ENCODE measurements at places on chromosomes 1 and 21.
A peak's percentile ranks its signal among the peaks of the same experiment; 100 is the strongest.

GRCh38 chr1:206925106-206925736 is 3.5 kb upstream of the FCMR start:
- no peak for DNase-seq

GRCh38 chr21:16285605-16286126 is 555.9 kb downstream of the USP25 start:
- no peak for DNase-seq

- DNase-seq, result no peak
These were observed 969.9 kb downstream of the TTLL7 start for GRCh38 chr1:83029050-83029449.

- DNase-seq, result no peak
These were observed 180.6 kb downstream of the COL24A1 start for GRCh38 chr1:85975912-85976371.

DNA sequence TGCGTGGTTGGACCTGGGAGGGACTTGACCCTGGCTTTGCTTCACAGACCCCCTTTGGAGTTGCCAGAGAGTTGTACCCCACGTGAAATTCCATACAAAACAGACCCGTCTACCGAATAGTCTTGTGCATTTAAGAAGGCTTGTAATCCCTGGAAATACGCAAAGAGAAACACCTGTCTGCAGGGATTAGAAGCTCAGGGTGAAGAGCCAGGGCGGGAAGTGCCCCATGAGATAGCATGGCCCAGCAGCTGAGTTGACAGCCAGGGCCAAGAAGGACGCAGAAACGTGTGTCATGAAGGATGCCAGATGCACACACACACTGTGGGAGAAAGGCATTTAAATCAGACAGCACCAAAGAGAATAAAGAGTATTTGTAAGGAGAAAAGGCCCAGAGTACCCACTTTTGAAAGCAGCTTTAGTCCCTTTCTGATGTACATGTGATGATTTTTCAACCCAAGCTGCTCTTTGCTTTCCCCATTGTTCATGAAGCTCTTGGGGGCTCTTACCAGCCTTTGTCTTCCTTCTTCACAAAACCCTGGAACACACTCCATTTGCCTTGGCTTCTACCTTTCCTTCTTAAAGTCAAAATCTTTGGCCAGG is 46.6 kb downstream of the PCP4 start:
- DNase-seq, result peak; percentile 78

GRCh38 chr1:155186067-155186793 is 12.6 kb downstream of the TRIM46 start:
- DNase-seq, result no peak

DNA sequence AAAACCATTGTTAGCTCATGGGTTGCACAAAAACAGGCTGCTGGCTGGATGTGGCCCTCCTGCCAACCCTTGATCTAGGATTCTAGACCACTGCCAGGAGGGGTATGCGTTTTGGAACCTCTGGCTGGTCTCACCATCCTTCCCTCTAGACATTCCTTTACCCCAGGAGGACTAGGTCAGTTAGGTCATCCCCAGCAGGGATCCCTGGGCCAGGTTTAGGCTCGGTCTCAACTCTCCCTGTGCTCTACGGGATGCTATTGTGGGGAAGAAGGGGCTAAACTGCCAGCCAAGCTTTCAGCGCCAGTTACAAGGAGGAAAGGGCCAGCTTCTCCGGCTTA is 22.7 kb downstream of the SLC2A1 start:
- DNase-seq, result no peak

DNA sequence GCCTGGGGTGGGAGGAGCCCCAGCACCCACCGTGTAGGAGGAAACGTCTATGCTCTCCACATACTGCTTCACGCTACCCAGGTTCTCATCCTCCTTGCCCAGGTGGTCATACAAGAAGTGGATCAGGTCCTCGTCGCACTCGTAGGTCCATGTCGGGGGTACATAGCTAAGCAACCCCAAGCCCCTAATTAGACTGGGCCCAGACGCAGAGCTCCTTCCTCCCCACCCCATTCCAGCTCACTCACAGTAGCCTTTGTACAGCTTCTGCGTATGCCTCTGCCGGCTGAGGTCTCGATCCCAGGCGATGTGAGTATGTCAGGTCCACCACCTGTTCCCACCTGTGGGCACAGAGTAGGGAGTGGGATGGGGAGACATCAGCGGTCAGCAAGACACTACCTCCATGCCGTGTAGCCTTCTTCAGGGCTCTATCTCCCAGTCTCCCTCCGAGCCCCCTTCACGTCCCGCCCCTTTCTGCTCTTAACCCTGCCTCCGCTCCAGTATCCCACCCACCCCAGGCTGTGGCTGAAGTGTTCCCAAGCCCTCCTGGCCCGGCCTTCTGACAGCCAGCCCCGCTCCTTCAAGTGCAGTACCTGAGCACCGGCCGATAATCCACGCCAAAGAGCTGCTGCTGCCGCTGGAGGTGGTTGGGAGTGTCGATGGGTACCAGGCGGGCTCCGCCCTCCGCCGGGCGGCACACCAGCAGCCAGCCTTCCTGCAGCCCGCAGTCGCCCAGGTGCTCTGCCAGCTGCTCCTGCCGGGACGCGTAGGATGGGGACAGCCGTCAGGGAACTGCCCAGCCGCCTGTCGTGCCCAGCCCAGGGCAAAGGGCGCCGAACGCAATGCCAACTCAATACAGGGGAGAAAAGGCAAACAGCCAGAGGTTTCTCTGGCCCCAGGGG is 919 bp downstream of the HECTD3 start:
- peak; percentile 27 for DNase-seq

DNA sequence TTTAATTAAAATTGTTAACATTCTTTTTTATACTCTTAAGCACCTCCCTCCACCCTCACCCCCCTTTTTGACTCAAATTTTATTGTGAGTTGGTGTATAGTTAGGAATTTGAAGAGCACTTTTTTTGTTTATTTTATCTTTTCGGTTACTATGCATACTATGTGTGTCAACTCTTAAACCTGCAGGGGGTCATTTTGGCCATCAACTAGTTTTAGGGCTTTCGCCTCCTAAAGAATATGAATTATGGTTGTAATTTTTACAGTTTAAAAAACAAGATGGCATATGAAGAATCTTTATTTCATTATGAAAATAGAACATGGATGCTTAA is 9.7 kb downstream of the BACH1 start:
- DNase-seq, result no peak

DNA sequence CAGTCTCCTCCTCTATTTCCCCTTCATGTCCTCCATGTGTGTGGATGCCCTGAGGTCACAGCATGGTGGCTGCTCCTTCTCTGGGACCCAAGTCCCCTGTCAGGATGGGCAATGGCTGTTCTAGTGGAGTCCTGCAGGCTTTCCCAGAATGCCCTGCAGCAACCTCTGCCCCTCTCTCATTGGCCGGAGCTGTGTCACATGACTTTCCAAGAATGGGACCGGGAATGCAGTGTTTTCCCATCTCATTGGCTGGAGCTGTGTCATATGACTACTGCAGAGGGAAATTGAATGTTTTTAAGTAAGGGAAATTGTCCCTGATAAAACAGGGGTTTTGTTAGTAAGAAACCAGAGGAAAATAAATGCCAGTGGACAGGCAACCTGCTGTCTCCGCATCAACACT is 365.9 kb downstream of the PTPRU start:
- DNase-seq, result no peak

DNA sequence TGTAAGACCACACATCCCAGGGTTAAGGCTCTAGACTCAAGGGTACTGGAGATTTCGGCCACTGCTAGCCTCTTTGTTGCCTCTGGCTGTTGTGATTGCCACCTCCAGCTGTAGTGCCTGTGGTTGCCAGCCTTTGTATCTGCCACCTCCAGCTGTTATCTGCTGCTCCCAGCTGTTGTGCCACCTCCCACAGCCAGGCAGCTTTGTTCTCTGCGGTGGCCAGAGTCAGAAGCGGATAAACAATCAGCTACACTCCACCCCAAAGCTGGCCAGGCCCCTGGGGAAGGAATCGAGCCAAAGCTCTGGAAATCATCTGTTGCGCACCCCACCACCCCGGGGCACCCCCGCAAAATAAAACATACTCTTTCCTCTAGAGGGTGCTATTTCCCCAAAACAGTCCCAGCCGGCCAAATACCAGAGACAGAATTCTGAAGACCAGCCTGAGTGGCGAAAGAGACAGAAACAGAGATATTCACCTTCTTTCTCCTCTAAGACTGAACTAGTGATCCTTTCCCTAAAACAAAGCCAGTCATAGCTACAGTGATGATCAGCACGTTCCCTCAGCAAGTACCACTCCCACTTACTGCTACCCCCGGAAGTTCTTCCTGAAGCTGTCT is 14.8 kb upstream of the PIGM start:
- DNase-seq, result peak; percentile 97

GRCh38 chr1:203103216-203103615 is 17.4 kb upstream of the MYOG start:
- DNase-seq, result no peak

DNA sequence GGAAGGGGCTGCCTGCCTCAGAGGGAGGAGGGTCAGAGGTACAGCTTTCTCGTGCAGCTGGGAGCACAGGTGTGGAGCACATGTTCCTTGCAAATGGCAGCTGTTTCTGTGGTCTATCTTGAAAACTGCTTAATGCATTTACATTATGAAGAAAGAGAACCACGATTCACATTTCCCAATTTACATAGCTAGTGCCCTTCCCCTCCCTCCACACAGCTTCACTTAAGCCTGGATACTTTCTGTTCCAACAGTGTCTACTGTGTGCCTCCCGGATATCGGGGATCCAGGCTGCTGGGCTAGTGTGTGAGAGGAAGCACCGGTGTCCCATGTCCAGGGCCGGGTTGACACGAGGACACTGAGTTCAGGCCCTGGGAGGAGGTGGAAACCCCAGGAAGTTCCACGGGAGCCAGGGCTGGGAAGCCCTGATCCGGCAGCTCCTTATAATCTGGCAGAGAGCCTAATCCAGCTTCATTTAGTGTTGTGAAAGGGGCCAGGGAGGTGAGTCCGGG is 31.6 kb downstream of the TMCC2 start:
- DNase-seq, result peak; percentile 51

GRCh38 chr1:30331415-30332065 is 391.8 kb downstream of the MATN1 start:
- DNase-seq, result no peak

GRCh38 chr1:193185901-193186731 is at the start of gene B3GALT2:
Gene B3GALT2, minus strand, starts transcription at chr1:193186613. Its CDS starts 5,051 bp downstream, at chr1:193181562.
- DNase-seq, result peak; percentile 78

- DNase-seq, result peak; percentile 49
These were observed 13.1 kb upstream of the VAMP4 start for GRCh38 chr1:171754971-171755370.

GRCh38 chr1:58576727-58577653 is at the start of gene TACSTD2:
Gene TACSTD2, minus strand, starts transcription at chr1:58577252. Its CDS starts 96 bp downstream, at chr1:58577156.
- no peak for DNase-seq

DNA sequence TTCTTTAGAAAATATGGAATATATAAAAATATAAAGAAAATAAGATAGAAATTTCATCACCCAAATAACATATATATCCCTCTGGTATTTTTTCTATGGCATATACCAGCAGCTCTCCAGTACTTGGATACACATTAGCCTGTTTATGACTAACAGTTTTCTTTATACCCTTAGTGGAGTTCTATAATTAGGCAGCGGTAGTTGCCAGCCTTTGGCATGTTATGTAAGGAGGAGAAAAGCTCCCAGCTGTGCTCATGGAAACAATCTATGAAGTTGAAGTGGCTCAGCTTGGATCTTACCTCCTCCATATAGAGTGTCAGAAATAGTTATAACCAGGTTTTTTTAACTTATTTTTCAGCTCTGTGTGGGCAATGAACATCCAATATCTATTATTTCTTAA is 1636.8 kb downstream of the AMY1C start:
- no peak for DNase-seq

DNA sequence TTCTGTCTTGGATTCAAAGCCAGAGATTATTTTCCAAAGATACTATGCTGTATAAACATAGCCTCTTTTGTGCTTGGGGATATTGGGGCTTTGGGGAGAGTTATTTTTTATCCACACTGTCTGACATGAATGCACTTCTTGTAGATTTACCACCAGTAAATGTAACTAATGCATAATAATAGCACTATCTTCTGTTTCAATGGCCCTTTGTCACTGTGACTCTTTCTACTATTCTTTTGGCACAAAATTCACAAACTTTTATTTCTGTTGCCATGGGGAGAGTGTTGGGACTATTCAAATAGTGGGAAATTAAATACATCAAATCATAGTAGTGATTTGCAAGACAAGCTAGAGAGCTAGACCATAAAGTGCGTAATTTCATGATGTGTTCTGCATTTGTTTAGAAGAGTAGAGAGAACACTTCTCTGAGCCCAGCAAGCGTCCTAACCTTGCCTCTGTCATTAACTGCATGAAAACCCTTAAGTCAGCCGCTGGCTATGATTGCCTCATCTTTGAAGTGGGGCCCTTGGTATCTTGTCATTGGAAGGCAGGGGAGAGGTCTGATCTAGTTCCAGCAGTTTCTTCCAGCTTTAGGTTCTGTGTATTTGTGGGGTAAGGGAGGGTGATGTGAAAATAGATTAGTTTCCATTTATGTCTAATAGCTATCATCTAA is 154.4 kb downstream of the HHAT start:
- DNase-seq, result no peak

GRCh38 chr1:203216274-203217138 is 13.0 kb downstream of the CHIT1 start:
- peak; percentile 95 for DNase-seq

- no peak for DNase-seq
These were observed 5.1 kb upstream of the TTC34 start for GRCh38 chr1:2806591-2806990.

DNA sequence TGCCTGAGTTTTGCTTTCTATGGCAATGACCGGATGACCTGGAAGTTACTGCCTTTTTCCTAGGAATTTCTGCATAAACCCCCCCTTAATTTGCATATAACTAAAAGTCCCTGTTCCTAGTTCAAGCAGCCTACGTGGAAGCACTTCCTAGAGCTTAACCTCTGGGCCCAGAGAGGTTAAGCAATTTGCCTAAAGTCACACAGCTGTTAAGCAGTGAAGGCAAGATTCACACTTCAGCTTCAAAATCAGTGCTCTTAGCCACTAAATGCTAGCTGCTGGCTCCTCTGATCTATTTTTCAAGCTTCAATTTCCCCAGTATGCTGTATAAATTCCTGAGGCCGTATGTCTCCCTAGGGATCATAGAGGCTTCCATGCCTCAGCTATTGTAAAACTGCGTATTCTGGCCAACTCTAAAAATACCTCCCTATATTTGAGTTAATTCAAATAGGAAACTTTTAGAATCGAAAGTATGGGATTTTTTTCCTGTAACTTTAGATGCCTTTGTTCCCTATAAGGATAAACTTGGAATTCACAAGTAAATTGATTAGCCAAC is 53.1 kb upstream of the CD5L start:
- no peak for DNase-seq

GRCh38 chr1:178266619-178267066 is 172.7 kb downstream of the RASAL2 start:
- DNase-seq, result no peak

DNA sequence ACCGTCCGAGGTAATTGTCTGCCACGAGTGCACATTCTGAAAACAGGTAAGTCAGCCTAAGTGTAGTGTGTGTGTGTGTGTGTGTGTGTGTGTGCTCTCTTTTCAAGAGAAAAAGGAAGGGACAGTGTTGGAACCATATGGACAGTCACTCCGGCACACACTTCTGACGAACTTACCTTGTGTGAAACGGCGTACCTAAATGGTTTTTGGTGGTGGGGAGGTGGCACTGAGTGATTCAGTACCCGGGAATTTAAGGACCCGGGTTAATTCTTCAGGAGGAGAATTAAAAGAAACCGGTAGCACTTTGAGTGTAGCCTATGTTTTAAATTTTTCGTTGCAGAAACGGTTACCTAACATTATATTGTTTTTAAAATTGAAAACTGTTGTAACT is 286 bp downstream of the ODR4 start:
- DNase-seq, result no peak

GRCh38 chr21:44478801-44479167 is 23.5 kb downstream of the LRRC3 start:
- no peak for DNase-seq
